Stimulated activated CD8-positive, alpha-beta memory T cell treated with anti-CD3 and anti-CD28 coated beads, Interleukin-7, amount 100 ng/mL, for 1 hour (primary cell): ENCODE measurements at places on chromosomes 4 and X.
A peak's percentile ranks its signal among the peaks of the same experiment; 100 is the strongest.

- DNase-seq = peak; percentile 77
Observed at GRCh38 chr4:1351854-1352566, 5.0 kb downstream of the UVSSA start.

- DNase-seq = no peak
Observed at GRCh38 chr4:15361529-15361928, 66.3 kb upstream of the C1QTNF7 start.

GRCh38 chr4:44772340-44772739 is 46.0 kb upstream of the GNPDA2 start:
- no peak for DNase-seq

DNA sequence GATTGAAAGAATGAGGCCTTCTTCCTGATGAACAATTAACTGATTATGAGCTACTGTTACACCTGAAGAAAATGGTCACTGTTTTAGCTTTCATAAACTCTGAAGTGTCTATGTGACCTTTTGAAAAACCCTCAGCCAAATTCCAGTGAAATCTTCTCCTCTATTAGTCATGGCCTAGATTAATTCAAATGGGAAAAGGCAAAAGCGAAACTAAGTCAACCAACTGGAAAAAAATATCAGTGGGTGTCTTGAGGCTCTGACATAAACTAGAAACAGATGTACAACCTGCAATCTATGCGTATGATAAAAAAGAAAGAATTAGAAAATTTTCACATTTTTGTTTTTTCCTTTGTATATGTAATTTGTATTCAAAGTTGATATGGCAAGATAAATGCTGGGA is 169.4 kb upstream of the BANK1 start:
- DNase-seq = no peak

- DNase-seq = peak; percentile 45
Observed at GRCh38 chr4:112523764-112524505, 8.0 kb upstream of the NEUROG2 start.

DNA sequence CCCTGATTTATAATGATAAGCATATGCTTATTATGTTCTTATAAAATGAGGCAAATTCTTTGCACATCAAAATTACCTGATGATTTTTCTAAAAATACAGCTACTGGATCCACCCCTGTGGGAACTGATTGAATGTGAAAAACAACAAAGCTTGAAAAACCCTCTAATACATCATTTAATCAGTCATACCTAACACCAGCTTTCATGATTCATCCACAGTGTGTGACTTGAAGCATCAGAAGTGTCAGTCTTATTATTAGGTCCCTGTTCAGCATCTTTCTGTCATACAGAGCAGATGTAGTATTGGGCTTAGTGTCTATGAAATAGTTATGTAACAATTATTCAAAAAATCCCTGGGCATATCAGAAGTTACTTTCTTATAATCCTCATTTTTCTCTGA is 671.3 kb upstream of the GALNT7 start:
- DNase-seq = no peak

DNA sequence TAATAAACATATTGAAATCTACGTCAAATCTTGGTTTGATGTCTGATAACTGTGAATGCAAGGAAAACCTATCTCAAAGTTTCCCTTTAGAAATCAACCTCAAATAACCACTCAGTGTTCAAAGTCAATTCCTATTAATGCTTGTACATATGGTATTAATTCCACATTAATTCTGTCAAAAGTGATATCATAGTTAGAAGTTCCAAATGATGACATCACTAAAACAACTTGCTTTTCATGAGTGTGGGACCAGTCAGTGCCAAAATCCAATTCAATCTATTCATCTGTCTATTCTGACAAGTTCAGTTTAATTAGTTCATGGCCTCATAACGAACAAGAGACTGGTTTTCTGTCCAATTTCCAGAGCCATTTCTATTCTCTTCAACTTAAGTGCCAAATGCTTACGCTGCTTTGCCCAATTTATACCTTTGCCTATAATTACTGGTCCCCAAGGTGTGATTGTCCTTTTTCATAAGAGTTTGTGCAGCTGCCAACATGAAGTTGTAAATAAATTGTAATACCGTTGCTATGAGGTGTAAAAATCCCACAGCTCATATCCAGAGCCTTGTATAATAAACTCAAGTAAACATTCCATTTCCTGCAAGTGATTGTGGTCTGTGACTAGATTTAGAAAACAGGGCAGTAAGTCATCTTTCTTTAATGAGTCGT is 476.2 kb downstream of the RAB28 start:
- DNase-seq = no peak

DNA sequence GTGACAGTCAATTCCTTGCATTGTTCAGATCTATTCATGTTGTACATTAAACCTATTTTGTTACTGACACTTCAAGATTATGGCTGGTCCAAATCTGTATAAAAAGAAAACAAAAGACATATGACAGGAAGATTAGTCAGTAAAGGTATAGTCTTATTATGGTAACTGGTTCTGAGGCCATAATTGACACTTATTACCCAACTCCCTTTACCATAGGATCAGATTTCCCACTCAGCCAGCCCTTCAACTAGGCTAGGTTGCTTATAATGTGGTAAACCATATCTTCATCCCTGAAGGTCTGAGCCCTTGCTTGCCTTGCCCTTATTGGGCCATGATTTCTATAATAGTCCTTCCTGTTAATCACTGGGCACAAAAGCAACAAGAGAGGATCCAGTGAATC is 289.6 kb downstream of the CXXC4 start:
- DNase-seq = no peak

GRCh38 chrX:32421266-32421665 is 790.1 kb downstream of the DMD start:
- DNase-seq = no peak

GRCh38 chrX:115260330-115260729 is 26.4 kb upstream of the LRCH2 start:
- DNase-seq = no peak

DNA sequence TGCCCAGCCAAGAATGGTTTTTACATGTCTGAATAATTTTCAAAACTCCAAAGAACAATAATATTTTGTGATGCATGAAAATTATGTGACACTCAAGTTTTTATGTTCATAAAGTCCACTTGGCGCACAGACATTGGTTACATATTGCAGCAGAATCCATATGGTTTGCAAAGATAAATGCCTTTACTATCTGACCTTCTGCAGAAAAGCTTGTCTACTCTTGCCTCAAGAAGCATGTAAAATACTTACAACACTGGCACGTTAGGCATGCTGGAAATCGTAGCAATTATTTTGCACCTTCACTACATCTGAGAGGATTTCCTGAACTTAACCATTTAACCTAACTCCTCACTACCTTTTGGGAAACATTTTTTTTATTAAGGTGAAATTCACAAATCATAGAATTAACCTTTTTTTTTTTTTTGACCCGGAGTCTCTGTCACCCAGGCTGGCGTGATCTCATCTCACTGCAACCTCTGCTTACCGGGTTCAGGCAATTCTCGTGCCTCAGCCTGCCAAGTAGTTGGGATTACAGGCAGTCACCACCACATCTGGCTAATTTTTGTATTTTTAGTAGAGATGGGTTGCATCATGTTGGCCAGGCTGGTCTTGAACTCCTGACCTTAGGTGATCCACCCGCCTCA is 3.5 kb upstream of the XG start:
- no peak for DNase-seq

DNA sequence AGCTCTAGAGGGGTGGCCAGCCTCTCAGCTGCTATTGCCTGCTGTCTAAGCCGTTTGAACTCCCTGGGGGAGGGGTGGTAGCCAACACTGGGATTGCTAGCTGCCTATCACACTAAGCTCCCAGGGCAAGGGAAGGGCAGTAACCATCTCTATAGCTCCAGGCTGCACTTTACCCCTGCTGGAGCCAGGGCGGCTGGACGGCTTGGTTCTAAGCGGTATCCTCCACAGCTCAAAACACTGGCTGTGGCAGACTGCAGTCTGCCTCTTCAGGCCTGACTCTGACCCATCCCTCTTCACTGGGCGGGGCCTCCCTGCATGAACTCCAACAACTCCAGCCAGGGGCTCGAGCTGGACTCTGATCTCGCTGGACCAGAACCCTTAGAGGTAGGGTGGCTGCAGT is 55.3 kb upstream of the GNRHR start:
- DNase-seq = no peak
